Activated CD8-positive, alpha-beta T cell treated with anti-CD3 and anti-CD28 coated beads for 36 hours (primary cell): ENCODE measurements at places on chromosomes 7 and 10. TPM values are rescaled to one million over a fixed set of nuclear protein-coding genes. Genes with fewer than 3 reads are reported as not detected.

IL6 gene
- total RNA-seq, result not detected

STAG3 gene
- 15.8 TPM for total RNA-seq

DOCK4 gene
- total RNA-seq, result 0.32 TPM

ANKRD7 gene
- total RNA-seq, result 1.2 TPM

CDHR1 gene
- total RNA-seq, result 2.4 TPM

PPP1R3A gene
- not detected for total RNA-seq

UBE2H gene
- total RNA-seq, result 22.6 TPM

BAIAP2L1 gene
- 1.7 TPM for total RNA-seq

TMEM140 gene
- 6.2 TPM for total RNA-seq

TMEM26 gene
- total RNA-seq, result not detected

CTTNBP2 gene
- not detected for total RNA-seq

XPNPEP1 gene
- 96.5 TPM for total RNA-seq

CPVL gene
- not detected for total RNA-seq

SYT15 gene
- 0.98 TPM for total RNA-seq

- no peak for DNase-seq
These were observed 111.7 kb downstream of the PDGFA start for GRCh38 chr7:407721-408539.

GRCh38 chr7:24982917-24983316 is 2.9 kb upstream of the OSBPL3 start:
- DNase-seq, result no peak

- DNase-seq, result no peak
These were observed 48.5 kb upstream of the NXPH1 start for GRCh38 chr7:8384901-8385300.

DNA sequence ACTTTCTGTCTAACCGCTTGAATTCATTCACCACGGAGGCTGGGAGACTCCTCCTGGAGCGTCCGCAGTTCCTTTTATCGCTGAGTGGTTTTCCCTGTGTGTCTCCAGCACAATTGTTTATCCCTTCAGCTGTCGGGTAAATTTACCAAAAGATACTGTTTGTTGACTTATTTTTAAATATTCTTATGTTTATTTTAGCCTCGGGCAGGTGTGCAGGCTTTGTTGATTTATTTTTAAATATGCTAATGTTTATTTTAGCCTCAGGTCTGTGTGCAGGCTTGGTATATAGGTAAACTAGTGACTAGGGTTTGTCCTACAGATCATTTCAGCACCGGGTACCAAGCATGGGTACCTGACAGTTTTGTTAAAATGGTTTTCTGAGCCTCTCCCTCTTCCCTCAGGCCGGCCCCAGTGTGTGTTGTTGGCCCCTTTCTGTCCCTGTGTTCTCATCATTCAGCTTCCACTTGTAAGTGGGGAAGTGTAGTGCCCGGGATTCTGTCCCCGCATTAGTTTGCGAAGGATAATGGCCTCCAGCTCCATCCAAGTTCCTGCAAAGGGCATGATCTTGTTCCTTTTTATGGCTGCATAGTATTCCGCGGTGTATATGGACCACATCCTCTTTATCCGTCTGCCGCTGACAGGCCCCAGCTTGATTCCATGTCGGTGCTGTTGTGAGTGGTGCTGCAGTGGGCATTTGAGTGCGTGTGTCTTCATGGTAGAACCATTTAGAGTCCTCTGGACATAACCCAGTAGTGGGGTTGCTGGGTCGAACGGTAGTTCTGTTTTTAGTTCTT is 5.3 kb downstream of the GET4 start:
- no peak for DNase-seq

GRCh38 chr7:8618441-8619070 is 185.1 kb downstream of the NXPH1 start:
- no peak for DNase-seq

DNA sequence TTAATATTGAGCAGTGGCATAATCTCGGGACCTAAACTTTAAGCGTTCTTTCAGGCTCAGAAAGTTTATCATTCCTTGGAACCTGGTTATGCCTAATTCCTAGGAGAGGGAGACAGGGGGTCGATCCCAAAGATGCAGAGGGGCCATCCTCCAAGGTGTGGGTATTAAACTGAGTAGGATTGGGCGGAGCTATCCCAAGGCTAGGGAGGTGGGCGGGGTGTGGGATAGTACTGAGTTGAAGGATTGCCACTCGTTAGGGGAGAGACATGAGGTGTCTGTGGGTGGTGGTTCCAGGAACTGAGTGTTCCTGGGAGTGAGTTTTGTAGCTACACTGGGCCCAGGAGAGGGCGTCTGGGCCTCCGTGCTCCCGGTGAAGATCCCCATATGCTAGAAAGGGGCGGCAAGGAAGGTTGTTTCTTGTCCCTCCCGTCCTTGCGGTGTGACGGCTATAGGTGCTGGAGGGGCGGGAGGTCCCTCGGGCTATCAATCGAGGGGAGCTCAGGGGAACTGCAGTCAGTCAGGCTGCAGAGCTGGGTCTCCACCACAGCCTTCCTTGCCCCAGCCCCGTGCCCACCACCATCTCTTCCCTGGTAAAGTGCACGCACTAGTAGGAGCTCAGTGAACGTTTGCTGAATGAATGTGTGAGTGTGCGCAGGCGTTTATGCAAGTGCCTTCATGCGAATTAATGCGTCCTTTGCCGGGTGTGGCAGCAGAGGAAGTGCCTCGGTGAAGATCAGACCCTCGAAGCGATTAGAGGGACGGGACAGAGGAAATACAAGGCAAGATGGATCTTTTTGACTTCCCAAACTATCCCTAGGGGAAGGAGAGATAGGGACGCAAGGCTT is 3.0 kb upstream of the HMX2 start:
- peak; percentile 45 for DNase-seq

DNA sequence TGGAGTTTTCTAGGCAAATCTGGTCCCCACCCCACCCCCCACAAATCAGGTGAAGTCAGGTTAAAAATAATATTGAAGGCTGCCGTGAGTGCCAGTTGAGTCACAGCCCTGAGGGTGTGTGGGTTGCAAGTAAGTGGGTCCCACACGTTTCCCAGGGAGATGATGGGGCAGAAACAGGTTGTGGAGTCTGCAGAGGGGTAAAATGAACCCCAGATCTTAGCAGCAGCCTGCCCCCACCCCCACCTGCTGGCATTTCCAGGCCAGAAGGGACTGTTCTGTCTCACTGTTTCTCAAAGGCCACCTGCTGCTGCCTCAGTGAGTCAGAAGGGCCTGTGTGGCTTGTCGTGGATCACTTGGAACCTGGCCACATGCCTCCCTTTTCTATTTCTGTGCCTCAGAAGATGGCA is 59.8 kb upstream of the SMNDC1 start:
- peak; percentile 82 for DNase-seq

DNA sequence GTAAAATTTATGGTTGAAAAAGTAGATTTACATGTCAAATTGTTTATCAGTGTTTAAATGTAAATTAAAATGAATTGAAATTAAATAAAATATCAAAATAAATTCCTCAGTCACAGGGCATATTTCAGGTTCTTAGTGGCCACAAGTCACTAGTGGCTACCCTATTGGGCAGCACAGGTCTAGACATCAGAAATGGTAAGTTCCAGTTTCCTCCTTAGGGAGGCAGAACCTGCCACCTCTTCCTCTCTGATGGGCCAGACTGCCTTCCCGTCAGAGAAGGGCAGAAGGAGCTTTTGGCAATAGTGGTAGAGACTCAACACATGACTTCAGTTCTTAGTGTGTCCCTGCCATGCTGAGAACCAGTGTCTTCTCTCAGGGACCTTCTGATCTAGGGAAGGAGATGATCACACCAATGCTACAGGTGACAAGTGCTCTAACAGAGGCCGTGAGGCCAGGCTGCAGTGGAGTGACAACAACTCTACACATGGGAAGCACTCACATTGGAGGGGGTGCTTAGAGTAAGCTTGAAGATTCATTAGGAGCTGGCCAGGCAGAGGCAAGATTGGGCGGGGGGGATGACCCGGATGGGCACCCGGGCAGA is 14.4 kb upstream of the PCBD1 start:
- no peak for DNase-seq

DNA sequence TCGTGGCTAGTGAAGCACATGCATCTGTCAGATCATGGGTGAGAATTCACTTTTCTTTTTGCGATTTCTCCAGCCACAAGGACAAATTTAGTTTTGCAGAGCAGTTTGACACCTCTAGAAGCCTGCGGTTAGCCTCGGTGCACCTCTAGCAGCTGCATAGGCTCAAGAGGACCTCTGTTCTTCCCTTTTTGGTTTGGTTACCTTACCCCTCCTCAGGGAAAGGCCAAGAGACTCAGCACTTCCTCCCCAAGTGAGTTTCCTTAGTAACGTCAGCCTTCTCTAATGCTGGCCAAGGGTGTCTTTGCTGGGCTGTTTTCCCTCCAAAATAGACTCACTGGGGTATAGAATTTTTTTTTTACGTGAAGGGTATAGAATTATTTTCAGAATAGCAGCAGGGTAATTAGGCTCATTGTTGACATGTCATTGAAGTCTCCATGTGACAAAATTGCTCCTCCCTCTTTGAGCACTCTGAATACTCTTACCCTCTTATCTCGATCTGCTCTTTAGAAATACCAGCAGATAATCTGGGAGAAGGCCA is 97.8 kb downstream of the AUTS2 start:
- peak; percentile 18 for DNase-seq

GRCh38 chr7:47444376-47445098 is 137.4 kb downstream of the TNS3 start:
- no peak for DNase-seq

DNA sequence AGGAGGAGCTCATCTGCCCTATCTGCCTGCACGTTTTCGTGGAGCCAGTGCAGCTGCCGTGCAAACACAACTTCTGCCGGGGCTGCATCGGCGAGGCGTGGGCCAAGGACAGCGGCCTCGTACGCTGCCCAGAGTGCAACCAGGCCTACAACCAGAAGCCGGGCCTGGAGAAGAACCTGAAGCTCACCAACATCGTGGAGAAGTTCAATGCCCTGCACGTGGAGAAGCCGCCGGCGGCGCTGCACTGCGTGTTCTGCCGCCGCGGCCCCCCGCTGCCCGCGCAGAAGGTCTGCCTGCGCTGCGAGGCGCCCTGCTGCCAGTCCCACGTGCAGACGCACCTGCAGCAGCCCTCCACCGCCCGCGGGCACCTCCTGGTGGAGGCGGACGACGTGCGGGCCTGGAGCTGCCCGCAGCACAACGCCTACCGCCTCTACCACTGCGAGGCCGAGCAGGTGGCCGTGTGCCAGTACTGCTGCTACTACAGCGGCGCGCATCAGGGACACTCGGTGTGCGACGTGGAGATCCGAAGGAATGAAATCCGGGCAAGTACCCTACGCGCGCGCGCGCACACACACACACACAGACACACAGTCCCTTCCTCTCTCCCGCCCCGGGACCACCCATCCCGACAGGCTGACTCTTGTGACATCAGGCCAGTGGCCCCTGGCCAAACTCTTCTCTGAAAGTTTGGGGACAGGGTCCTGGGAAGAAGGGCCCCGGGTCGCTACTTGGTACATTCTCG is 538 bp downstream of the TRIM8 start:
- DNase-seq, result peak; percentile 85

- no peak for DNase-seq
These were observed 2.5 kb downstream of the JCAD start for GRCh38 chr10:30056767-30057355.

DNA sequence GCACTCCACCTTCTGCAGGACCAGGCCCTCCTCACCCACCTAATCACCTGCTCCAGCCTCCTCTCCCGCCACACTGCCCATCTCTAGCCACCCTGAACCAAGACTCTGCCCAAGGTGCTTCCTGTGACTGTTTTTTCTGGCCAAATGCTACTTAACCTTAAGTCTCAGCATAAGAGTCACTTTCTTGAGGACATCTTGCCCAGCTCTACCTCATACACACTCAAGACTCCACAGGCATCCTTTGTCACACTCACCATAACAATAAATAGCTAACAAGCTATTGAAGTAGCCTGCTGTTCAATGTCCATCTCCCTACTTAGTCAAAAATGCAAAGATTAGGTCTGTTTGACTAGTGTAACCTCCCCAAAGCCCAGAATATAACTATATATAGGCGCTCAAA is 455.4 kb upstream of the NFE2L3 start:
- no peak for DNase-seq

GRCh38 chr7:82972135-82972534 is 190.5 kb downstream of the PCLO start:
- DNase-seq, result no peak

DNA sequence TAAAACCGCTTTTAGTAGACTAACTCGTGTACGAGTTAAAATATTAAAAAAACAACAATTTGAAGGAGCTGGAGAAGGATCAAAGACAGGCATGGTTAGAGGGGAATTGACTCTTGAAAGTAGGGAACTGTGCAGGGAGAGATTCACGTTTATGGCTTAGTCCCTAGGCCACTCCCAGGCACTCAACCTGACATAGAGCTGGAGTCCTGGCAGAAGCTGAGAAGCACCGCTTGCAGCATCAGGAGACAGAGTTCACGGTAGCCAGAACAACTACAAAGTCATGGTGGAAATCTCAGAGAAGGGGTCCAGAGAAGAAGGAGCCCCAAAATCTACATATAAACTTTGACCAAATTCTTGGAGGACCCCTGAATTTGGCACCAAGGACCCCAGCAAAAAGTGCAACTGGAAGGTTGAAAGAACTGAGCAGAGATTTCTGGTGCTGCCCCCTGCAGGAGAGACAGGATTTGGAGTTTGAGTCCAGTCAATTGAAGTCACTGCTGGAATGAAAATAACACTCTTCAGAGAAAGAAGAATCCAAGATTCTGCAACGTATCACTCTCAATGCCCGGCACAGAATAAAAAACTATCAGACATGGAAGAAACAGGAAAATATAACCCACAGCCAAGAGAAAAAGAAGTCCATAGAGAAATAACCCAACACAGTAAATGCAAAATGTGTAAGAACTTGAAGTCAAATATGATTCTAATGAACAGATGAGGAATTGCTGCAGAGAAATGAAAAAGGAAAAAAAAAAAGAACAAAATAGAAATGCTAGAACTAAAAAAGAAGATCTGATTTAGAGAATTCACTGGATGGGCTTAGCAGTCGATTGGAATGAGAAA is 493.3 kb upstream of the PODXL start:
- peak; percentile 58 for DNase-seq

- no peak for DNase-seq
These were observed 22.4 kb downstream of the DPYSL4 start for GRCh38 chr10:132209130-132209529.

DNA sequence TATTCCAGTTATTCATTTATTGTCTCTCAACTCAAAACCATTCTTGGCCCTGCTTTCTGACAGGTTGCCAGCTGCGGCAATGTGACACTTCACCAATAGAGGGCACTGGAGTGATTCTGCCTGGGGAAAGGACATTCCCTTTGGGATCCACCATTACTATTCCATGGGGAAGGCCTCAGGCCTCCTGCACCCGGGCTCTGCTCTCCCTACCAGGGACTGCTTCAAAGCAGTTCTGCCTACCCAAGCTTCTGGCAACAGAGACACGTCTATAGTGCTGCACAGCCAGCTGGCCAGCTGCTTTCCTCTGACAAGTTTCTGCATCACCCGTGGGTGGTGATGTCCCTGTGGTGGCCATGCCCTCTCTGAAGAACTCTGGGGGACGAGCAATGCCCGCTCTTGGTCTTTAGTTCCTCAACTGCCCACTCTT is 163.8 kb downstream of the ELMO1 start:
- peak; percentile 36 for DNase-seq

- DNase-seq, result peak; percentile 20
These were observed 29.3 kb downstream of the PLEKHS1 start for GRCh38 chr10:113780681-113781250.

- no peak for DNase-seq
These were observed 355.1 kb downstream of the GALNT17 start for GRCh38 chr7:71486856-71487628.
